AG09309 (cell line): ENCODE measurements at places on chromosomes 7 and 10.

GRCh38 chr10:113104047-113104446 lies 154.0 kb downstream of the TCF7L2 start:
- no peak for DNase-seq

DNA sequence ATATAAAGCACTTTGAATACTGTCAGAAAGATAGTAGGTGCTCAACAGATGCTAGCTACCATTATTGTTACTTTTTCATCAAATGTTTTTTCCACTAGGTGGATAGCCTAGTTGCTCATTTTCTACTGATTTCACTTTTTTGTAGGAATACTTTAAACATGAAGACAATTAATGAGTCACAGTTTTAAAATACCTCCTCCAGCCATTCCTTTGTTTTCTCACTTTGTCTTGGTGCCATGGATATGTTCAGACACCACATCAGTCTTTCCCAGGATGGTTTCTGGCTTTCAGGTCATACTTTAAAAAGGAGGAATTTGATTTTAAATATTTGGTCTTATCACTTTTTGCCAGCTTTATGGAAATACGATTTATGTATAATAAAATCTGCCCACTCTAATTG lies 147.1 kb upstream of the MGMT start:
- DNase-seq, result no peak

GRCh38 chr10:4834898-4835405 lies 8.9 kb downstream of the AKR1E2 start:
- no peak for DNase-seq

GRCh38 chr7:43658718-43659548 lies 70.4 kb downstream of the COA1 start:
- peak; percentile 84 for DNase-seq

GRCh38 chr7:16320099-16320660 lies 101.2 kb downstream of the CRPPA start:
- DNase-seq, result no peak

DNA sequence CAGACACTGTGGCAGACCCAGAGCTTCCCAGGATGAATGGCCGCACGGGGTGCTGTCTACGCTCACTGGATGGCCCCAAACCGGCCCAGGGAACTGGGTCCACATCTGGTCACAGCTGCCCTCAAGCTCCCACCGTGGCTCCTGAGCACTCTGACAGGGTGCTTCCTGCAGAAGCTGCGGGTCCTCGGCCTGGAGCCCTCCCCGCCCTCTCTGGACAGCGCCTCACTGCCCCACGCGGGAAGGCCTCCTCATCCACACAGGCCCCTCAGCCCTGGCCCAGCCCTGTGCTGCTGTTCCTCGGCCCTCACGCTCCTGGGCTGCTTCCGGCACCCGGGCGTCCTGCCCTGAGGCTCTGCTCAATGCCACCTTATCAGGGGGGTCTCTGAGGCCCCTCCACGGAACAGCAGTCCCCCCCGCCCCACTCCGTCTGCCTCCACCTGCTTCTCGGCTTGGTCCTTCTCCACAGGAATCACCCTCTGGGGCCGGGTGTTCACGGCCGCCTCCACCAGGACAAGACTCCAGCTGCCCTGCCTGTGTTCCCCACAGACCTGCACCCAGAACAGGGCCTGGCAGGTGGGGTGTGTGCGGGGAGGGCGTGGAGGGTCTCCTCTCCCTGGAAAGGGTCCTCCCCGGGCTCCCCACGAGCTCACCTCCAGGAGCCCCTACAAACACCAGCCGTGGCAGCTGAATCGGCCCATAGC lies 75.4 kb upstream of the PDGFA start:
- DNase-seq, result no peak

DNA sequence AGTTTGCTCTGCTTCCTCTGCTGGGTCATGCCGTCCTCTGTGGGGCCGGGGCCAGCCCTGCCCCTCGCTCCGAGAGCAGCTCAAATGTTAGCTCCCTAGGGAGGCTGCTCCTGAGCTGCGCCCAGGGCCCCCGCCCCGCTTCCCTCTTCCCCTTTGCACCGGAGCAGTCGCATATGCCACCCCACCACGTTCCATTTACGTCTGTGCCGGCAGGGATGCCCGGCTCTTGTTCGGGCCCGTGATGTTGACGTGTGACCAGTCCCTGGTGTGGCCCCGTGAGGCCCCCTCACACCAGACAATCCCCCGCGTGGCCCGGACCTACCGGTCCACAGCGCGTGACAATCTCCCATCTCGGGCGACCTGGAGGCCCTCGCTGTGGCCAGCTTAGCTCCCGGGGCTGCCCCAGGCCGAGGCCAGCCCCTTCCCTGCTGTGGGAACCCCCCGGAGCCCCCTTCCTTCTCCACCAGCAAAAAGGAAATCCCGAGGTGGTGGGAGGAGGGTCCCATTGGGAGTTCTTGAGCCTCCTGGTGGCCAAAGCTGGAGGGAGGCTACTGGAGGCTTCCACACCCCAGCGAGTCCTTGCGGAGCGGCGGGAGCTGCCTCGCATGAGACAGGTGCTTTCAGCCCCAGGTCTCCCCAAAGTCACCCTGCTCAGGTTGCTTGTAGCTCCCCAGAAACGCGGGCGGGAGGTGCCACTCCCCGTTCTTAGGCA lies 15.2 kb downstream of the FAM20C start:
- no peak for DNase-seq

DNA sequence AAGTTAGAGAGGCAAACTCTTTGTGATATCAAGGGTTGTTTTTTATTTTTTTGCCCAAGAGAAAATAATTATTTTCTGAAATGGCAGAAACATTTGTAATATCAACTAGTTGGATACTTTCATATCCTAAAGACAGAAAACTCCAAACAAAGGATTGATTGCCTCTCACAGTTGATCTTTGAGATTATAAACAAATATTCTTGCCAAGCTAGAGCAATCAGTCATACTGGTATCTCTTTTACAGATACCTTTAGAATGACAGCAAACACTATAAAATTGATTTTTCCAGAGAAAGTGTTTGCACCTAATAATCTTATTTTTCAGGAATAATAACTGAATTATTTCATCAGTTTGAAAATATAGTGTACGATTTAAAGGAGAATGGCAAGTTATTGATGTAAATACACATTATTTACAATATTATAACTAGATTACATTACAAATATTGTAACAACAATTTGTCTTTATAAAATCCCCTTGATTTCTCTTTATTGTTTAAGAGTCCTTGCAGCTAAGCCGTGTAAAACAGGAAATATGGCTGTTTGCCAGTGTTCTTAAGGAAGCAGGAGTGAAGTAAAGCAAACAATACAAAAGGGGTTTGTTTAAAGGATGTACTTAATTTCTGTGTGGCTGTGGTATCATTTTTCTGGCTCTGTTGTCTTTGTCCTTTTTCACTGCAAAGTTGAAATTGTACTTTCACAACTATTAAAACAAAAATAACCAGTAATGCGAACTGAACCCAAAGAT lies 58.4 kb downstream of the MAPK8 start:
- no peak for DNase-seq

DNA sequence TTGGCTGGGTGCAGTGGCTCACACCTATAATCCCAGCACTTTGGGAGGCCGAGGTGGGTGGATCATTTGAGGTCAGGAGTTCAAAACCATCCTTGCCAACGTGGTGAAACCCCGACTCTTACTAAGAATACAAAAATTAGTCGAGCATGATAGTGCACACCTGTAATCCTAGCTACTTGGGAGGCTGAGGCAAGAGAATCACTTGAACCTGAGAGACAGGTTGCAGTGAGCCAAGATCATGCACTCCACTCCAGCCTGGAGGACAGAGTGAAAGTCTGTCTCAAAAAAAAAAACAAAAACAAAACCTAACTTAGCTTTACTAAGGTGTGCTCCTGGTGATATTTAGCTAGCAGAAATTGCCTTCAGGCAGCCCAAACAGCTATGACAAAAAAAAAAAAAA lies 24.3 kb upstream of the VDAC2 start:
- DNase-seq, result no peak
